ENCODE measurements at places on chromosomes 2 and 18. TPM values are rescaled to one million over a fixed set of nuclear protein-coding genes. Genes with fewer than 3 reads are reported as not detected.

DNA sequence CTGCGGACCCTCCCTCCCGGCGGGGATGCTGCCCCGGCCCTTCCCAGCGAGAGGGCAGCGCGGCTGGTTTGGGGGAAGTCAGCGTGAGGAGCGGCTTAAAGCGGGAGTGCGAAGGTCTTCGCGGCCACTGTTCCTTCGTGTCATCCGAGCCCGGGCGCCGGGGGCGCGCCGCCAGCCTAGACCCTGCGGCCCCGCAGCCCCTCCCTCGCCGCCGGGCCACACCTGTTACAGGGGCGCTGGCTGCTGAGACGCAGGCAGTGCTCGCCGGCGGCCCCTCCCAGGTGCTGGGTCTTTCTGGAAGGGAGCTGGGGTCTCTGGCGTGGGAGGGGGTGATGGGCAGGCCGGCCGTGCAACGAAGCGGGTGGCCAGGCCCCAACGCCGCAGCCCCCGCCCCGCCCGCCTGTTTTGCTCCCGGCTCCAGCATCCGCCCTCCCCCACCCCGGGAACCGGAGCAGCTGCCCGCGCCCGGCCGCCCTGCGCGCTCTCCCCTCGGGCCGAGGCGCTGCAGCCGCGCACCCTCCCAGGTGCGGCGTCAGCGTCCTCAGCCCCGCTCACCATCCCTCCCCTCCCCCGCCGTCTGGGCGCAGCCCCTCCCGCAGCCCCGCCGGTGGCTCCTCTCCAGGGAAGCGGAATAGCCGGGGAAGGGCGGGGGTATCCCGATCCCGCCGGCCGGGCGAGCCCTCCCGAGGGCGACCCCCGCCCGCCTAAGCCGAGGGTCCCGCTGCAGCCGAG is 727 bp downstream of the KIF1A start:
- DNase-seq = peak; percentile 42

The AMER3 gene
- not detected for total RNA-seq

DNA sequence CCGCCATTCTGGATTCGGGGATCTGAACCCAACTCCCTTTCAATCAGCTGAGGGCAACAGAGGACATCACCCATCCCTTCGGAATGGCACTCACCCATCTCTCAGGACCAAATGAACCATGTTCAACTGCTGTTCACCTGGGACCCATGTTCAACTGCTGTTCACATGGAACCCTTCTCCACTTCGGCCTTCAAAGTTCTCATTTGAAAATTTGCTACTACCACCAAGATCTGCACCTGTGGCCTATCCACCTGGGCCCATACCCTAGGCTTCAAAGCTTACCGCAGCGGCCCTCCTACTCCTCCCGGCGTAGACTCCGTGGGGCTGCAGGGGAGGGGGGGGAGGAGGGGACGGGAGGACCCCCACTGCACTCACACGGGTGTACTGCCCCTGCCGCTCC is 119.2 kb upstream of the ANKRD30BL start:
- no peak for DNase-seq

- no peak for DNase-seq
Measured at GRCh38 chr18:62617793-62618591, 95.2 kb downstream of the ZCCHC2 start.

DNA sequence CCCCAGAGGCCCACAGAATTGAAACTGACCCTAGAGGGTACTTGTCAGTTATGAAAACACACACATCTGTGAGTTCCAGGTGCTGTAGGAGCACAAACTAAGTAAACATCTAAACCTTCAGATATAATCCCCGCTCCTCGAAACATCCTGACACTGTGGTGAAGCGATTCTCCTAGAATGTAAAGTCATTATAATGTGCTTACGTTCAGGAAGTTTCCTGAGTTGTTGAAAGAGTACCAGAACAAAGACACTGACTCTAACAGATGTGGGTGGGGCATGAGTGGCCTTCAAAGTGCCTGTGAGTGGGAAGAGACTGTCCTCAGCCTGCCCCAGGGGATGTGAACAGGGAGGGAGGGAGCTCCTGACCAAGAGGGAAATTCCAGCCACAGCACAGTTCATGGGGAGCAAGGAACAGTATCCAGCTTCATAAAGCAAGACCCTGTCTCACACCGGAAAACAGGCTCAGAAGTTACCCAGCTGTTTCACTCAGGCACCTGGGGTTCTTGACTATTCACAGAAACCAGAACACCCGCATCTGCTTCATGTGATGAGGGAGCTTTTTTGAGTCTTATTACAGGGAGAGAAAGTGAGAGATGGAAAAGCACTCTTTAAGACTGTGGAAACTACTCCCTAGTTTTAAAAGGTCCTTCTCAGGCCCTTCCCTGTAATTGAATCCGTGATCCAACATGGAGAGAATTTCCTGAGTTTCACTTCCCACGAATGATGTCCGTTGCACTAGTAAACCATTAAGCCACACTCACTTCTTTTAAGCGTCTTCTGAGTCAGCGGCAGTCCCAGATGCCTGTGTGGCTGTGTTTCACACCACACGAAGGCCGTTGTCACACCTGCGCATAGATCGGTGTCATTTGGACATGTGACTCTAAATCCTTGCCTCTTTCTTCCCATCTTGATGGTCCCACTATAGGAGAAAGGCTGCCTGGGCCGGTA is 88.6 kb upstream of the EML6 start:
- no peak for DNase-seq

DNA sequence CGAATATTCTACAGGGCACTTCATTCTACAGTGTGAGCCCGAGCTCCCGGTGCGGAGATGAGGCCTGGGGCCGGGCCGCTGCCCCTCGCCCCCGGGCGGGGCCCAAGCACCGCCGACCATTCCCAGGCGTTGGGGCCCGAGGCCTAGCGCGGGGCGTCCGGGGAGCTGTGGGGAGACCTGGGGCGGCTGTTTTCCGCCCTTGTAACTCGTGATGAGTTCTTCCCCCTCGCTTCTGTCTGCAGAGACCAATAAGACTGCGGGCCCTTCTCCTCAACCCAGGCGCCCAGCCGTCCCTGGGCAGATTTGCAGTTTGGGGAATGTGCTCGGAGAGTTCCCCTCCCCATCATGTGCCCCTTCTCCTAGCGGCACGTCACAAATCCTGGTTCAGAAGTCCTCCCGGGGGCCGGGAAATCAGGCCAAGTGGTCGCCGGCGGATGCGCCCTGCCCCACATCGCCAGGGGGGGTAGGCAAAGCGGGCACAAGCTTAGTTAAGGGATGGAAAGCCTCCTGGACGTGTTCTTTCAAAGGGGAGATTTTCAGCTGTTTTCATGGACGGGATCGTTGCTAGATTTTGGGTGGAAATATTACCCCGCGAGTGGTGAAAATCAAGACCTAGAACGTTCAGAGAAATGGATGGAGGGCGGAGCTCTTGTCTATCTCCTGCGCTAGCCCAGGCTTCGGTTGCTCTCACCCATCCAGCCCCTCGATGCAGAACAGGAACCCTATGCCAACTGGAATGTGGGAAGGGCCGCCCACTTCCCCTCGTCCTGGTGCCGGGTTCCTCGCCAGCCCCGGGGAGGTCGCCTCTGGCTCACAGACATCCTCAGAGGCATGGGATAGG is 18.8 kb upstream of the HAAO start:
- DNase-seq = peak; percentile 58
